ENCODE measurements at places on chromosomes 2 and 18.

- DNase-seq, result no peak
These were observed 149.7 kb upstream of the HS6ST1 start for GRCh38 chr2:128468186-128468920.

GRCh38 chr2:98502556-98503335 is 58.1 kb downstream of the INPP4A start:
- DNase-seq, result no peak

DNA sequence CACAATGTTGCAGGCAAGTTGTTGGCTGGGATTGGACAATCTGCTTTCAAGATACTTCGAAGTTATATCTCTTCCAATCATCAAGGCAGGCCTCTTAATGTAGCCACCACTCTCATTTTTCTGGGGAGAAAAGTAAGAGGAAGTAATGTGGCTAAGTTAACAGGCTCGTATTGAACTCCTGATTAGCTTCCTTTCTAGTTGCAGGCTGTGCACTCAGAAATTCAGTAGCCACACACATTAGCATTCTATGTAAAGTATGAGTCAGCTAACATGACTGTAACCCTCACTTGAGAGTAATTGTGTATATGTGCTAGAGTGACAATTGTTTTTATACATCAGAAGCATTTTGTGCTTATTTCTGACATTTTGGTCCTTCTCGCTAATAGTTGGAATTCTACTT is 3.3 kb downstream of the TWSG1 start:
- no peak for DNase-seq

DNA sequence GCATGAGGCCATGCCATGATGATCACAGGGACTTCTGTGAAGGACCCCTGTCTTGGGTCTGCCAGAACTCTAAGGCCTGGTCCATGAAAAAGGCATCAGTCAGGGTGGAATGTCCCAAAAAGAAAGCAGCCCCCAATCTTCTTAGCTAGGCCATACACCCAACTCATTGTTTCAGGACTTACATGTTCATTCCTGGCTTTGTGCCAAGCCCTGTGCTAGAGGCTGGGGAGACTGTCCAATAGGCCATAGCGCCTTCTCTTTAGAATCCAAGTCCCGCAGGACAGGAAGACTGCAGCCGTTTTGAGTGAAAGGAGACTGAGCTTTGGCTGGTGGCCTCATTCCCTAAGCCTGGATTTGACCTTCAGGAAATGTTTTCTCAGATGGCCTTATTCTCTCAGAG is 247.3 kb downstream of the PRKCE start:
- no peak for DNase-seq

DNA sequence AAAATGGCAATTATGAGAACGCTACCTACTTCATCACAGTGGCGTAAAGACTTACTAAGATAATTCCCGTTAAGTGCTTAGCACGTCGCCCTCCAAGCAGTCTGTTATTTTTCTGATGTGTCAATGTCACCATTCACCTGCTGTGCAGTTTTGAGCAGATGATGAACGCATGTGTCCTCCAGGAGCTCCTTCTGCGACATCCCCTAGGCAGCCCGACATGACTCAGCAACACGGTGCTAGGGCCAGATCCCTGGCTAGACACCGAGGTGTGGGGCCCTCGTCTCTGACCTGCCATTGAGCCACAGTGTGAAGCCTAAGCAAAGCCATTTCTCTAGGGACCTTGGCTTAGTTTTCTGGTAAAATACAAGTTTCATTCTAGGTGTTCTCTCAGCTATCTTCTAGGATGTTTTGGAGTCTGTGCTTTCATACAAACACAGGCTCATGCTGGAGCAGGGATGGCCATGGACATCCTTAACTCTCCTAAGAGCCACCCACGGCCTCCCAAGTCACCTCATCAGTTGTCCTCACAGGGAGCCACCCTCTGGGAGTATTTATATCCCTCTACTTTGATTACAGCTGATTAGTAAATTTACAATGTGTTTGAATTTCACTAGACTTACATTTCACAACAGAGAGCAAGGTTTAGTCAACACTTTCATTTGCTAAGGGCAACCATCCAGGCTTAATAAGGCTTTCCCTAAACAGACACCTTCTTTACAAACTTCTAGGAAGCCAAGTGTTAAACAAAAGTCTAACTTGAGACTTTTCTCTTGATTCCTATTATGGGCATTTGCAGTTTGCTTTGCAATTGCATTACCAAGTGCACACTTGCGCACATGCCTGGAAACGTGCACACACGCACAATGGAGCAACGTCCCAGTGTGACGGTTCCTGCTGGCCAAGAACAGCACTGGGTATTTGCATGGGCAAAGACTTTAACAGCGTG is 376.8 kb upstream of the ID2 start:
- DNase-seq, result no peak

- DNase-seq, result no peak
These were observed 21.4 kb upstream of the FRZB start for GRCh38 chr2:182887753-182888415.

DNA sequence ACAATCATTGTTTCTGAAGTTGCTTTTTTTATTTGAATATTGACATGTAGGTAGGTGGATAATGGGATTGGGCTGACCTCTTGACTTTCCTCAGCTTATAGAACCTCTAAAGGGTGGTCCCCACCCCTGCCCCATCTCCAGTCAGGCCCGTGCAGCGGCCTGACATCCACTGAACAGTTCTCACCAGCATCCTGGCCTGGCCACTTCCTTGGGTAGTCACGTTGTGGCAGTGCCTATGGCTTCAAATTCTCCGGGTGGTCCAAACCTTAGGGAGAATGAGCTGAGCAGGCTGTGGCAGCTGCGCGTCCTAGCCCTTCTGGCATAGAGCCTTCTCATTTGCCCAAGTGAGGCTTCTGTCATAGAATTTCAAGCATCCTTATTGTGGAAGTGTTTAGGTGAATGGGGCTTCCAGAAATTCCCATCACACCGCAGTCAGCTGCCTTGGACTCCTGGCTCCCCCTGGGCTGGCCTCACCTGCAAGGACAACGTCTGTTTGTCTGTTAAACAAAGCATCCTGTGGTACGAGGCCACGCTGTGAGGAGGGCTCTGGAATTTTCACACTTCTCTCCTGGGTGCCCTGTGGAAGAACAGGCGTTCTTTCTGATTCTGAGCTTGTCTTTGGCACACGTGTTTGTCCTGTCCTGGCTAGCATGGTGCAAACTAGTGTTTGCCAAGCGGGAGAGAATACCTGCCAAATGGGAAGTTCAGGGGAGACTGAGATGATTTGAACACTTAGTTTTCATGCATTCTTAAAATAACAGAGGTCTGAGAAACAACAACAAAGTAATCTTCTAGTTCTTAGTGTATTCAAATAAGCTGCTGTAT is 31.8 kb upstream of the OTOS start:
- DNase-seq, result no peak

GRCh38 chr2:168210216-168210894 is 37.0 kb downstream of the STK39 start:
- no peak for DNase-seq

Data from non-pigmented ciliary epithelial cell (primary cell).